WTC11 (cell line): ENCODE measurements at places on chromosomes 5 and 9. TPM values are rescaled to one million over a fixed set of nuclear protein-coding genes. Genes with fewer than 3 reads are reported as not detected.

The EIF4EBP3 gene
- total RNA-seq: 8.4 to 9.8 TPM (median 8.8 TPM) in 3 replicates

The TXNDC8 gene
- total RNA-seq: not detected in 3 replicates

The WDR38 gene
- total RNA-seq: not detected in 3 replicates

The LIFR gene
- total RNA-seq: 12.9 to 14.4 TPM (median 13.7 TPM) in 3 replicates

DNA sequence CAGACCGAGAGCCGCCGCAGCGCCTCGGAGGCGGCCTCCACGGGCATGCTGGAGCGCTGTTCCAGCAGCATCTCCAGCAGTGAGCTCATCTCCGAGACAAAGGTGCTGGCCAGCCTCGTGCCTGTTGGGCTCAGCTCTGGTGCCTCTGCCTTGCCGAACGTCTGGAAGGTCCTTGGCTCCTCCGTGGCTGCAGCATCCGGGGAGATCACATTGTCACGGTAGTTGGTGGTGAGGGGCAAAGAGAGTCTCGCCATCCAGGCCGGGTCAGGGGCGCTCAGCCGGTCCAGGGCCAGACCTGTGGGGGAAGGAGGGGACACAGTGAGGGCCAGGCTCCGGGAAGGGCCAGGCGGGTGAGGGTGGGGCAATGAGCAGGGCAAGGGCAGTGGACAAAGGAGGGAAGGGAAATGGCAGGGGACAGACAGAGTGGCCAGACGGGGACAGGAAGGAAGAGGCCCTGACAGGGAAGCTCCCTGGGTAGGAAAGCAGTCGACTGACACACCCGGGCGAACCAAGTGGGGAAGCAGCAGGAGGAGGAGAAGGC, 12.4 kb downstream of the PCDH12 start:
- DNase-seq: no peak

The CDH6 gene
- total RNA-seq: 0.87 to 2.6 TPM (median 1.1 TPM) in 3 replicates

DNA sequence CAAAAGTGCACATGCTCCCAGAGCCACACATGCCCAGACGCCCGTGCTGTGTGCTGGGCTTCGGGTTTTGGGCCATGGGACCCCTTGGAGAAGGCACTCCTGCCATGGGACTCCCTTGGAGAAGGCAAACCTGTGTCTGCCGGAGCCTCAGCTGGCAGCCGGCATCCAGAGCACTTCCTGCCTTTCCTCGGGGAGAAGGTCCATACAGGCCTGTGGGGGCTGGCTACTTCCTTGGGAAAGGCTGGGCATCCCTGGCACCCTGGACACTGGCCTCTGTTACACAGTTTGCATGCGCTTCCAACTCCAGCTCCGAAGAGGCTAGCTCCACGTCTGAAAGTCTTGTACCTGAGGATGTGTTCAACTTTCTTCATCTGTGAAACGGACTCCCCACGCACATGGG, 14.7 kb upstream of the IRX4 start:
- no peak for DNase-seq
